ENCODE measurements at places on chromosomes 11 and 22.

- no peak for DNase-seq
Measured at GRCh38 chr11:106821826-106822225, 196.4 kb downstream of the GUCY1A2 start.

DNA sequence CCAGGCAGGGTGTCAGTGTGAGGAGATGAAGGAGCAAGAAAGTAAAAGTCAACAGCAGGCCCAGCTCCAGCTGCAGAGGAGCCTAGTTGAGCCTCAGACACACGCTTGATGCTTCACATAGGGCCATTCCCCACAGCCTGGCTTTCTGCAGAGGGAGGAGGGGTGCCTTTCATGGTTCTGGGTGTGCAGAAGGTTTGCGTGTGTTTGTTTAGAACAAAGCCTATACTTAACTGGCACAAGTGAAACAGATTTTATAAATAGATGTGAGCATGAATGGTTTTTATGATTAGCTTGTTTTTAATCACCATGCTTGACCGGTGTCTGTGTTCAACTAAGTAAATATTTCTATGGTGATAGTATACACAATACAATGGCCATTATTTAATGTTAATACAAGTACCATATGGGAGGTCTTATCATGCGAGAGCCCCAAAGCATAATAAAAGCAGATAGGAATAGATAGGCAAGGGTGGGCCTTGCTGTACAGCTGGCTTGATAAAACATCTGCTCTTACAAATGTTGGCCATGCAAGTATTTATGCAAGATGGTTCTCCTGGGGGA, 290.2 kb downstream of the ETS1 start:
- no peak for DNase-seq

GRCh38 chr22:27382947-27383346, 418.6 kb downstream of the MN1 start:
- DNase-seq, result no peak

GRCh38 chr11:128940156-128940555, 2.5 kb downstream of the TP53AIP1 start:
- DNase-seq, result no peak

- DNase-seq, result no peak
Measured at GRCh38 chr11:44266056-44266780, 43.7 kb downstream of the ALX4 start.

DNA sequence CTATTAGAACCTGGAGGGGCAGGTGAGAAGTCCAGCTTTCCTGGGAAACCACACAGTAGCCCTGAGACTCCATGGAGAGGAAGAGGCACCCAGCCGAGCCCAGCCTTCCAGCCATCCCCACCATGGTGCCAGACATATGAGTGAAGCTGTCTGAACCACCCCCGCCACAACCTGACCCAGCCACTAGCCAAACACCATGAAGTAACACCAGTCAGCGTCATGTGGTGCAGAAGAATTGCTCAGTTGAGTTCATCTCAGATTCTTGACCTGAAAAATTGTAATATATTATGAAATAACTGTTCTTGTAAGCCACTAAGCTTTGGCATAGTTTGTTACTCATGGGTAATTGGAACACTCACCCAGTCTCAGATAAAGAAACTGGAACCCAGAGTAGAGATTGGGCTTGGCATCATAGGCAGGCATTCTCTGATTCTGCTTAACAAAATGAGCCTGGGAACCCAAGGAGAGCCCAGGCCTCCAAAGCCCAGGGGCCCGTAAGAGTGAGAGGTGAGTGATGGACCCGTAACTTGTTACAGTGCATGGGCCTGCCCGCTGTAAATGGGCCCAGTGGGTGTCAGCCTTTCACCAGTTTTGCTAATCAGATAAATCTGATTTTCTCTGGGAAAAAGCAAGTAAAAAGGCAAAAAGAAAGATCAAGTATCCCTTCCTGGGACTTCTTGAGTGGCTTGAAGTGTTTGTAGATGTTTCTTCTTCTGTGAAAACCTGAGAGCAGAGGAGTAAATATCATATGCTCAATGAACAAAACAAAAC, 305.5 kb downstream of the DDX10 start:
- DNase-seq, result no peak

DNA sequence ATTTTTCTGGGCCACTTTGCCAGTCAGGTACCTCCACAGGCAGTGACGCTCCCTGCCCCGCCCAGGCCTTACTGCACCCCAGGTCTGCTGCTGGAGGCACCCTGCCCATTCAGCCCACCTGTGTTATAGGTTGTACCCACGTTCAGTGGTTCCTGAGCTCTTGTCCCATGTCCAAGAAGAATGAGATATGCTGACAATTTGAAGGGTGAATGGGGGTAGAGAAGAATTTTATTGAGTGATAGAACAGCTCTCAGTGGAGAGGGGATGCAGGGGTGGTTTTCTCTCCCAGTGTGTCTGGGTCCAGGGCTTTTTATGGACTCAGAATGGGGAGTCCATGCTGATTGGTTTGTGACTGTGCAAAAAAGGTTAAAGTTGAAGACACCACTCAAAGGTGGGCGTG, 149.7 kb downstream of the LDLRAD3 start:
- DNase-seq, result no peak

- DNase-seq, result peak; percentile 32
Measured at GRCh38 chr11:13963169-13963948, 836 bp downstream of the SPON1 start.

DNA sequence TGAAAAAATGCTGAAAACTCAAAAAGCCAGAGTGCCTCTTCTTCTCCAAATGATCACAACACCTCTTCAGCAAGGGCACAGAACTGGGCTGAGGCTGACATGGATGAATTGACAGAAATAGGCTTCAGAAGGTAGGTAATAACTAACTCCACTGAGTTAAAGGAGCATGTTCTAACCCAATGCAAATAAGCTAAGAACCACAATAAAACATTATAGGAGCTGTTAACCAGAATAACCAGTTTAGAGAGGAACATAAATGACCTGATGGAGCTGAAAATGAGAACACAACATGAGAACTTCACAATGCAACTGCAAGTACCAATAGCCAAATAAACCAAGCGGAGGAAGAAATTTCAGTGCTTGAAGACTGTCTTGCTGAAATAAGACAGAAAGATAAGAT, 9.2 kb downstream of the OR56B4 start:
- DNase-seq, result no peak

DNA sequence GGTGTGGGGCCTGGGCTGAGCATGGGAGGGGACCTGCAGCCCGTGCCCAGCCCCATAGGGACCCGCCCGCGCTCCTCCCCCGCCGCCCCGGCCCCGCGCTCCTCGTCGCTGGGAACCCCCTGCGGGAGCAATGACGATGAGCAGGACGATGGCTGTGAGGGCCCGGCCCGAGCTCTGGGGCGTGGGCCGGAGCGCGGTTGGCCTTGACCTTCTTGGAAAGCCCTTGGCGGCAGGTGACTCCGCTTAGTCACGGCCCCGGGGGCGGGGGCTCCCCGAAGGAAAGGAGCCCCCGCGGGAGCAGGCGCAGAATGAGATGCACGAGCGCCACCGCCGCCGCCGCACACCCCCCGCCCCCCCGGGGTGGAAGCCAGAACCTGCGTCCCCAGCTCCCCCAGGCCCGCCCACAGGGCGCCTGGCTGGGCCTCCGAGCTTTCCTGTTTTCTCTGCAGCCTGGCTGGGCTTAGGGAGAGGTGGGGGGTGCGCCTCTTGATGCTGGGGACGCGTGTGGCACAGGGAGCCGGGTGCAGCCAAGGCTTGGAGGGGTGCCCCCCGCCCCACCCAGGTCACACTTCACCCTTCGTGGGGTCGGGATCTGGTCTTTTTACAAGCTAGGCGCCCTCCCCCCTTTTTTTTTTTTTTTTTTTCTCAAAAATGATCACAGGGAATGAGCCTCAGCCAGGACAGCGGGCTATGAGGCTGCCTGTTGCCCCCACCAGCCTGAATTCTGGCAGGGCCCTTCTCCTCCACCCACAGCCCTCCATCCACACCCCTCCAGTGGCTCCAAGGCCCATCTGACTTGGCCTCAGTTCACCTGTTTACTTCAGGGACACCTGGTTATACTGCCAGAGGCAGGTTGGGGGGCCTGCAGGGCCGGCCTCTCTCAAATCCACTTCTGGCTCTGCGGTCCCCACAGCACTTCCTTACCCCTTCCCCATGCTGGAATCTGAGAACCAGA, 17.9 kb downstream of the CRELD2 start:
- peak; percentile 90 for DNase-seq

DNA sequence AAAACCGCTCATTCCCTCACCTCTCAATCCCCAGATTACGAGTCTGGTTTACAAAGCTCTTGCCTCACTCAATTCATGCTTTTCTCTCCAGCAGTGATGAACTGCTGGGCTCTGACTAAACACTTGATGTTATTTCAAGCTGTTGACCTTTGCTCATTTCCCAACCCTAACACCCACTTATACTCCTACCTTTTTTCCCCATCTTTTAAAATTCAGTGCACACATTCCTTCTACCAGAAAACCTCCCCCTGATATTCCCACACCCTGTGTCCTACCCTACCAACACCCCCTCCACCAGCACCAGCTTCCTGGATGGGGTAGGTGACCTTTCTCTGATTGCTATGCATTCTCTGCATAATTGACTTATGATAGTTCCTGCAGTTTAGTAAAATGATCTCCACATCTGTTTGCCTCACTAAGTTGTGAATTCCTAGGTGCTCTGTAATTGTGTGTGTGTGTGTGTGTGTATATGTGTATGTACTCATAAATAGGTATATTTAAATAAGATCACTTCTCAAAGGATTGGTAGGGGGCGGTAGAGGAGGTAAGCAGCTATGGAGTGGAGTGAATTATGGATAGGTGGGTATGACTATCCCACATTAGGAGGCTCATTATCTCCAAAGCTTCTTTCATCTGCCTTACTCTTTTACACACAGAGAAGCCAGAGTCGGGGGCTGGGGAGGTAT, 842 bp downstream of the HEPACAM start:
- no peak for DNase-seq

DNA sequence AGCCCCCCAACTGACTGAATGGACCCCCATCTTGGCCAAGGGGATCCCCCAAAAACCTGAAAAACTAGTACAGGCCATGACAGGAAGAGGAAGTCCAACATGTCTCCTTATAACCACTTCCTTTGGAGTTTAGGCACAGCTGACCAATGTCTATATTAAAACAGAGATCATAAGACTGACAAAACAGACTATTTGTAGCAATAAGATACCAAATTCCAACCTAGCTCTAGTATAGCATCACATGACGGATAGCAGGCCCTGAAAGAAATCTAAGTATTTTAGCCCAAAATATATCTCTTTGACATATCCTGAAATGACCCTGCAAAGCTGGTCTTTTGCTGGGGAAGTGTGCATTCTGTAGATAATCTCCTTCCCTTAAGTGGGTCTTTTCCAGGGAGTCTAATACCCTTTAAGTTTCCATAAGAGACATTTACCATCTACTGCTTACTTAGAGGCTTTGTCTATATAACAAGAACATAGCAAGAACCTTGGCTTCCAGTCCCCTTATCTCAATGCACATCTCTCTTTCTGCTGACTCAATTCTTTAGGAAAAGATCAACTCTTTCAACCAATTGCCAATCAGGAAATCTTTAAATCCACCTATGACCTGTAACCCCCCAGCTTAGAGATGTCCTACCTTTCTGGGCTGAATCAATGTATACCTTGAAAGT, 34.9 kb upstream of the ACER3 start:
- DNase-seq, result no peak

DNA sequence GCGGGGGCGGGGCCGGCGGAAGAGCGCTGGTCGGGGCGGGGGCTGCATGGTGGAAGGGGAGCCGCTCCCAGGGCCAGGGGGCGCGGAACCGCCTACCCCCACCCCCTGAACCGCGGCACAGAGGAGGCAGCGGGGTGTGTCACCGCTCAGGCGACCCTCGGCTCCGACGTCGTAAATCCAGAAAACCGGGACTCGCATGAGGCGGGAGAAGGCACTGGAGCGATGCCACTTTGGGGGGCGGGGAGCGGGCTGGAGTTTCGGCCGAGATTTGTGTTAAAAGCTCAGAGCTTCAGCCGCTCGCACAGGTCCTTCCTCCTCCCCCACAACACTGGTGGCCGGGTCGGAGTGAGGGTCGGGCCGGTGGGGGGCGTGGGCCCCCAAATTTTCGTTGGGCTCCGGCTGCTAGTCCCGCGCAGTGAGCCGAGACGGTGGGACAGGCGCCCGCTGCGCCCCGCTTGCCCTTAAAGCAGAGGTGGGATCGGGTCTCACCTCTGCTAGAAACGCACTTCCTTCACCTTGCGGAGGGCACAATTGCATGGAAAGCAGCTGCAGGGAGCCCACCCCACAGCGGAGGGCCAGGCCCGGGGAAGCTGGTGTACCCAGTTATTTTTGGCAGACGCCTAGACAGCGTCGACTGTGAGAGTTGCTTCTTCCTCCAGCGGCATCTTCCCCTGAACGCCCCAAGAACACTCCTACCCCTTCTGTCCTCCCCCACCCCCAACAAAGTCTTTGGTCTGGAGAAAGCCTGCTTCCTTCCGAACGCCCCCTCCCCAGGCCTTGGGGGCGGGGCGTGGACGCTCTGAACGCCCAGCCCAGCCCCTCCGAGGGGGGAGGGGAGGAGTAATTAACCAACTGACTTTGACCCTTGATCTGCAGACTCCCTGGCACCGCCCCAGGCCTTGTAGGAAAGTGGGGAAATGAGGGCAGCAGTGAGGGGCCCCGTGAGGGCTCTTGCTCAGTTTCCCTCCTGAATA, 1.1 kb downstream of the OVOL1 start:
- no peak for DNase-seq

DNA sequence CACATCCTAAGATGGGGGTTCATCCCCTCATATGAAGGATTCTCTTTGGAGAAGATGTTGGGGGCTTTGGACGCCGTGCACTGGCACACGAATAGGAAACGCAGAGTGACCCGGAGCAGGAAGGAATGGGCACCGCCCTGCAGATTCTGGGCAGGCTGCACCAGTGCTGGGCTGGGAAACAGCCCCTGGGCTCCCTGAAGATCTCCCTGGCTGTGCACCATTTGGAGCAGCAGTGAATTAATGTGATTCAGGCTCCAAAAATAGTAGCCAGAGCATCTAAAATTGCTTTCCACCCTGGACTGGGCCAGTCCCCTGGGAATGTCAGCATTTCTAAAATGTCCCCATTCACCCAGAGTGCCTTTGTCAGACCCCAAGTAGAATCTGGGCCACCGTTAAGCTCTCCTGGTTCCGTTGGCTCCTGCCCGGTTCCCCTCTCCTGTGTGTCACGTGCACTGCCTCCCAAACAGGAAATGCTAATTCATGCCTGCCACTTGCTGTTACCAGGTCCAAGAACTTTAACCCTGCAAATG, 18.6 kb downstream of the IRAG1 start:
- DNase-seq, result no peak

GRCh38 chr22:26461188-26461810, 22.3 kb downstream of the HPS4 start:
- DNase-seq, result peak; percentile 59

DNA sequence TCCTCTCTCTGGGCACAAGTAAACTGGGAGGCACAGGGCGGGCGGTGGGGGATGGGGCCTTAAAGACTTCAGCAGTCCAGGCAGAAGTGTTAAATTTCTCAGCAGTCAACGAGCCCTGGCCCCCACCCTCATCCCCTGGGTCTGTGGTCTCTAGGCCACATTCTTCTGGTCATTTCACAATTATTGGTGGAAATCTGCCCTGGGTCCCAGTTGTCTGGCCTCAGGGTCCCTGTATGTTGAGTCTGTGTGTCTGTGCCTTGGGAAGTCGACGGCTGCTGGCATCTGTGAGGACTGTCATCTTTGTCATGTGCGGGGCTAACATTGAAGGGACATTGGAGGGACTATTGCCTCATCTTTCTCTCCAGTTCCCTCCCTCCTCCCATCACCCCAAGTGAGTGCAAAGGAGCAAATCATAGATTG, 1.7 kb downstream of the TSPAN18 start:
- no peak for DNase-seq

All from GM10248 (cell line).